Kidney epithelial cell (primary cell): ENCODE measurements at places on chromosomes 6 and 20.

GRCh38 chr20:46058599-46059281, 29.7 kb downstream of the SLC12A5 start:
- no peak for DNase-seq

DNA sequence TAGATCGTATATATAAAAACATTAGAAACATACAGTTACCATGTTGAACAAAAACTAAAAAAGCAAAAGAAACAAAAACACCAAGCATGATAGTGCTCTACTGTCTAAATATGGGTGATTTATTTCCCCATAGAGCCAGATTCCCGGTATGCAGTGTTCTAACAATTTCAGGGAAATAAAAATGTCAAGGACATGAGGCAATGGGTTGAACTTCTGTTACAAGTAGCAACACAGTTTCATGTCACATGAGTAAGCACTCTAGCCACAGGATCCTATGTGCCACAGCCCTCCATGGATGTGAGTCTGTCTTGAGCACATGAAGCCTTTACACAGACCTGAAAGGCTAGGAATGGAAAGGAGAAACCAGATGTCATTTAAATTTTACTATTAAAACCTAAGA, 96.0 kb downstream of the MAP3K5 start:
- no peak for DNase-seq

DNA sequence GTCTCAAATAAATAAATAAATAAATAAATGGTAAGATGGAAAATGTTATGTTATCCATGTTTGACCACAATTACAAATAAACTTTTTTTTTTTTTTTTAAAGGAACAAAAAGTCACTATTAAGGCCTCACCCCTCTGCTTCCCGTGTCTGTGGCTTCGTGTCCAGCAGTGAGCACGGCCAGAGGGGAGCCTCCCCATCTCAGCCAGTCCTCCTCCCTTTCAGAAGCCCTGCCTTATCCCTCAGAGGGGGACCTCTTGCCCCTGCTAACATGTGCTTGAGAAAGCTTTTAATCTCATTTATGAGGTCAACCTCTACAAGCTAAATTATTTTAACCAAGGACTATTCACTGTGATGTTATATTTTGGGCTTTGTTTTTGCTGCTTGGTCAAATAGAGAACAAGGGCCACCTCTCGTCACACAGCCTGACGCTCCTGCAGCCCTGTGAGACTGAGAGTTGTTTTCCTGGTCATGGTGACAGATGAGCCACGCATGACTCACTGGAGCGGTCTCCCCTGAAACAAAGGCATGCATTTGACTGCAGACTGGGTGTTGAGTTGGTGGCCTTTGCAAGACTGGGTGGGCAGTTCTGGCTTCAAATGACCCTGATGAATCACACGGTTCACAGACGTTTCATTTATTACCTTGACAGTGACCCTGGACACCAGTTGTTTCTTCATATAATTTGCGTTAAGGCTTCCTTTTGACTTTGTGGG, 131.8 kb downstream of the TIAM2 start:
- DNase-seq = peak; percentile 85

GRCh38 chr6:83592770-83593394, 80.5 kb downstream of the PRSS35 start:
- DNase-seq = no peak

DNA sequence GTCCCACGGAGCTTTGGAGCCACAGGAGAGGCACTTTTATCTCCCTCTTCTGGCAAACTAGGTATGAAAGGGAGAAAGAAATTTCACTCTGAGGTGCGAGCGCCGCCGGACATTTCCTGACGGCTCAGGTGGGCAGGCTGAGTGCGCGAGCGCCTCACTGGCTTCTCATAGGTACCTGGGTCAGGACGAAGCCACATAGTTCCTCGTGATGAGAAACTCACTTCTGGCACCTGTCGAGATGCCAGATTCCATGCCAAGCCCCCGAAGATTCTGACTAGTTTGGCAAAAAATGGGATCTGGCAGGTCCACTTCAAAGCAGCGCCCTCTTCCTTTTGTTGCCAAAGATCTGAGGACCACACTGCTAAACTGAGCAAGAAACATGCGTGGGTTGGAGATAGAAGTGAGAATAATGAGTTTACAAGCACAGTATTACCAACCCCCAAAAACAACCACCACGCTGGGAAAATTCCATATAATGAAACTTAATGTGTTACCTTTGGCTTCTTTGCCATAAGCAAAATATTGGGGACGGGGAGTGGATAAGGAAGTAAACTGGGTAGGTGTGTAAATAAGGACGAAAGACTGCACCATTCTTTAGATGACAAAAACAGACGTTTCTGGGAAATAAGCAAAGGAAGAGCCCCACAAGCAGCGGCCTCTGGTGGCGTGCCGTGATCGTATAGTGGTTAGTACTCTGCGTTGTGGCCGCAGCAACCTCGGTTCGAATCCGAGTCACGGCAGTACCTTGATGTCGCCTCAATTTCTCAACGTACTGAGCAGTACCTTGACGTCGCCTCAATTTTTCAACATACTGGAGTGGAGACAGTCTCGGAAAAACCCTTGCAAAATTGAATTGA, 89.8 kb upstream of the PRSS16 start:
- no peak for DNase-seq

DNA sequence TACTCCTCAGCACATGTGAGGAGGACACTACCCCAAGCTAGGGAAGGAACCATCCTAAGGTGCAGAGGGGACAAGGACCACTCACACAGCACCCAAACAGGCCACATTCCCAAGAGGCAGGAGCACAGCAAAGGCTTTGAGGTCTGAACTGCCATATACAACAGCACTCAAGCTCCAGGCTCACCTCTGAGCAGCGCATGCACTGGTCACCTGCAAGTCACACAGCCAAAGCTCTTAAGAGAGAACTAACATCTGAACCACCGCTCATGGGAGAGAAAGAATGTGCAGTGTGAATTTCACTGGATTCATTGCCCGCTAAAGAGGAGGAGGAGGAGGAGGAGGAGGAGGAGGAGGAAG, 31.0 kb downstream of the NPEPL1 start:
- DNase-seq = no peak
